Cerebellar nuclear complex (tissue), 1 donor: ENCODE measurements at places on chromosomes 11 and 22.

- no peak for DNase-seq
Observed at GRCh38 chr11:41872870-41873269, 413.4 kb upstream of the LRRC4C start.

DNA sequence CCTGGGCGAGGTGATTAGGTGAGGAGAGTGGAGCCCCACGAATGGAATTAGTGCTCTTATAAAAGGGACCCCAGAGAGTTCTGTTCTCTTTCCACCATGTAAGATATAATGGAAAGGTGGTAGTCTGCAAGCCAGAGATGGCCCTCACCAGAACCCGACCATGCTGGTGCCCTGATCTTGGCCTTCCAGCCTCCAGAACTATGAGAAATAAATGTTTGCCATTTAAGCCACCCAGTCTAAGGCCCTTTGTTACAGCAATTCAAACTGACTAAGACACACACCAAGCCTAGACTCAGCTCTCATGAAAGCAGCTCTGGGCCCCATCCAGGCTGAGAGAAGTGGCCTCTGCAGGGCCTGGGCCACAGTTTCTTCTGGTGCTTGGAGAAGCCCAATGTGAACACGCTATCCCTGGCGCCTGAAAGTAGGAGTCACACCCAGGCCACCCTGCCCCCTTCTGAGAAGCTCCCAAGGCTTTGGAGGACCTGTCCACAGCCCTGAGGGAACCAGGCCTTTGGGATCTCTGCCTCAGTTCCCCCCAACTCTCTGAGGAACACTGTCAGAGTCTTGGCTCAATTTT, 35.3 kb upstream of the LYVE1 start:
- no peak for DNase-seq

- no peak for DNase-seq
Observed at GRCh38 chr11:120337355-120338106, 1.3 kb downstream of the ARHGEF12 start.

GRCh38 chr11:75371949-75372876, 20.8 kb upstream of the ARRB1 start:
- DNase-seq = no peak

- no peak for DNase-seq
Observed at GRCh38 chr22:46433318-46433717, 97.8 kb downstream of the TRMU start.

DNA sequence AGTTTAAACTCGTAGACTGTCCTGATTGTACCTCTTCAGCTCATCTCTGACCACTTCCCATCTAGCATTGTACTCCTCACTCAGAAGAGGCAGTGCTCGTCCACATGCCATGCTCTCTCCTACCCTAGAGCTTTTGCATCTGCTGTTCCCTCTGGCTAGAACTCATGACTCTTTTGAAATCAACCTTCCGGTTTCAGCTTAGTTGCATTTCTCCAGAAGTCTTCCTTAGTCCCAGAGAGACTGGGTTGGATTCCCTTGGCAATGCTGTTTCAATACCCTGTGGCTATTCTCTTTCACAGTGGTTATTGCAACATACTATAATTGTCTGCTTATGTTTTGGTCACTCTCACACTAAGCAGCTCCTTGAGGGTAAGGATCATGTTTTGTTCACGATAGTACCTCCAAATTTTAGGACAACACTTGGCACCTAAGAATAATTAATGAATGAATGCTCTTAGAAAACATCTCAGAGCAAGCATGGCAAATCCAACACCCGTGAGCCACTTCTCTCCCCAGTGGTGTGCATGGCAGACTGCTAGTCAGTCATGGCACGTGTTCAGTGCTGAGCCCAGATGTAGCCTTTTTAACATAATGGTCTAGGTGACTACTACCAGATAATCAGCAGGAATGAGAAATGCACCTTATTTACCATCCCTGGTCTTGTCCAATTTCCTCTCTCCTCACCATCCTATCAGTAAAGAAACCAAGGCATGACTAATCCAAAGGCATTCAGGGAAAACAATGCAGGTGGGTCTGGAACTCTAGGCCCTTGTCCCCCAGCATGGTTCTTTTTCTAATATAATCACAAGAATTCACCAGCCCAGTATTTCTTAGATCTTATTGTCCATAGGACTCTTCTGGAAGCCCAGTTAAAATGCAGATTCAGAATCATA, 14.5 kb downstream of the SEPTIN3 start:
- no peak for DNase-seq

DNA sequence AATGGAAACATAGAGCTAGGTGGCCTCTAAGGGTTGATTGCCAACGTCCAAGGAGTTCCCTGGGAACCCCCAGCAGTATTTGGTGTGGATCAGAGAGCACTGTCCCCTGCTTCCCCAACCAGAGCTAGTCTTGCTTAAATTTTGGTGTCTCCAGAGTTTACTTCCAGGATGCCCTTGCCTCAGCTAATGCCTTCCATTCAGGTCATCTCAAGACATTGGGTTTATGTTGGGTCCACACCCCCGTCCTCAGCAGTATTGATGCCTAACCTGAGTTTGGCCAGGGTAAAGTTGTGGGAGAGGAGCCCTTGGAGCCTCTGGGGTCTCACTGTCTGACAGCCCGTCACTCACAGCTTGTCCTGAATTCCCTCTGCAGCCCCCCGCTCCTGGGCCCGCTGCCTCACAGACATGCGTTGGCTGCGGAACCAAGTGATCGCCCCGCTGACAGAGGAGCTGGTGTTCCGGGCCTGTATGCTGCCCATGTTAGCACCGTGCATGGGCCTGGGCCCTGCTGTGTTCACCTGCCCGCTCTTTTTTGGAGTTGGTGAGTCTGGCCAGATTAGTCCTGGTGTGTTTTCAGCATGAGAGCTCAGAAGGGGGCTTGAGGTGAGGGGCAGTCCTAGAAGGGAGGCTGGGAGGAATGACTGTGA, 1.4 kb downstream of the RCE1 start:
- no peak for DNase-seq

DNA sequence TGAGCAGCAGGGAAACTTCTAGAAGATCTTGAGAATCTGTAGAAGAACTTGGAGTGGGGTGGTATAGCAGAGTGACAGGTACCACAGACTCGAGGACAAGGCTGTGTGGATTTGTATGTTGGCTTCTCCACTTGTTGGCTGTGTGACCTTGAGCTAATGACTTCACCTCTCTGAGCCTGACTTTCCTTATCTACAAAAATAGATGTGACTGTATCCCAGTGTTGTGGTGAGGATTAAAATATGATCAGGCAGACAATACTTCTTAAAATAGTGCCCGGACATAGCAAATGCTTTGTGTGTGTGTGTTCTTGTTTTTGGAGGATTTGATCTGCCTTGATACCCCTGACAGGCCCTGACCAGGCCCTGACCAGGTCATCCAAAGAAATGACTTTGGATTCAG, 40.8 kb downstream of the MYO18B start:
- DNase-seq = no peak

GRCh38 chr11:42473106-42473505, 838.7 kb upstream of the API5 start:
- no peak for DNase-seq

DNA sequence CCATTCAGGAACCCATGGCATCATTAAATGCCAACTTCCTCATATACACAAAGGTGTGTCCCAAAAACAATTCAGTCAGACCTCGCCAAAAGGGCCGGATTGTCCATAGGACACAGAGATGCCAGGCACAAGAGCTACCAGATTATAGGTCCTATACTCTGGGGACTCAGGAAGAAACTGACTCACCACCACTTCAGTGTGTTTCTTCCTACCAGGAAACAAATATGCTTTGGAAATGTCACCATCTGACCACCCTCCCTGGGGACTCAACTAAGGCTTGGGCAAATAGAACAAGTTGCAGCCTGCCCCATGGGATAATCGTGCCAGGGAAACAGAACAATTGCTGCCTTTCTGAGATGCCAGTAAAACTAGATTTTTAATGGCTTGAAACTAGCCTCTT, 11.7 kb downstream of the POU2AF3 start:
- DNase-seq = no peak

- no peak for DNase-seq
Observed at GRCh38 chr22:50705851-50706351, 32.1 kb upstream of the ACR start.

DNA sequence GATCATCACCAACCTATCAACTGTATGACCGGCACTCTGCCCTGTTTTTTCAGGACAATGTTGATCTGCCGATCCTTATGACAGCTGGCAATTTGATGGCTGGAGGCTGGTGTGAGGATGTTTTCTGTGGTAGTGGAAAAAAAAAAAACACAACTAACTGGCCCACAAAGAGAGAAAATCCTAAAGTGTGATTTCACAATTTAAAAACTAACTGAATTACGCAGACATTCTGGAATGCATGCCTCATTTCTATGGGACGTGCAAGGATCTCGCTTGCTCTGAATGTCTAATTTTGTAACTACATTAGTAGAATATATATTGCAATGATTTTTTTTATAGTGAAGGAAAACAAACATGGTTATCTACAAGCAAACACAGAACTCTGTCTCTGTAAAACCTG, 590.5 kb downstream of the ETS1 start:
- no peak for DNase-seq

DNA sequence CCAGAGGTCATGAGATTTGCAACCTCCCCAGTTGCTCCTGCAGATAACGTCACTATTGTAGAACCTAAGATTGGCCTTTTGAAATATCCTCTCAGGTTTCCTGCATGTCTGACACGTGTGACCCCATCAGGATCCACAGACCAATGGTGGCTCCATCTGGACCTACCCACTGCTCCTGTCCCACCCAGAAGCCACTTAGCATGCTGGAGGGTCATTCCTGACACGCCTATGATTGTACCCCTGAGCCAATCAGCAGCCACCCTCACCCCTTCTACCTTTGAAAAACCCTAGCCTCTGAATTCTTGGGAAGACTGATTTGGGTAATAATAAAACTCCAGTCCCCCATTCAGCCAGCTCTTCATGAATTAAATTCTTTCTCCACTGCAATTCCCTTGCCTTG, 20.1 kb upstream of the NARS2 start:
- DNase-seq = no peak

GRCh38 chr22:46072110-46072881, 78.0 kb upstream of the PPARA start:
- DNase-seq = no peak

- DNase-seq = no peak
Observed at GRCh38 chr11:88596786-88597185, 259.2 kb upstream of the CTSC start.

- no peak for DNase-seq
Observed at GRCh38 chr11:30171661-30172060, 59.2 kb upstream of the FSHB start.

DNA sequence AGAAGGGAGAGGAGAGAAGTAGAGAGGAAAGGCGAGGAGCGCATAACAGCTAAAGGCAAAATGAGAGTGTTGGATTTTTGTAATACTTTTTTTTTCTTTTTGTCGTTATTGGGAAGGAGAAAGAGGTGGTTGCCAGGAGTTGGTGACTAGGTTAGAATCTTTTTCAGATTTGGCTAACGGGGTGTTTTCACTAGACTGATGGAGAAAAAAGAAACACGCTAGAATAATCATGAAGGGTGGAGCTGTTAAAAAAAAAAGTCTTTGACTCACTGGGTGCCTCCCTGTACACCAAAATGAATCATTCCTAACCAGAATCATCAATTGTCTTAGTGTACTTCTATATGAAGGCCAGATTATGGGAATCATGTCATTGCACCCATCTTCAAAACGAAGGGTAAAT, 12.7 kb downstream of the BLID start:
- DNase-seq = no peak

- no peak for DNase-seq
Observed at GRCh38 chr11:87417951-87418350, 380.2 kb downstream of the TMEM135 start.

DNA sequence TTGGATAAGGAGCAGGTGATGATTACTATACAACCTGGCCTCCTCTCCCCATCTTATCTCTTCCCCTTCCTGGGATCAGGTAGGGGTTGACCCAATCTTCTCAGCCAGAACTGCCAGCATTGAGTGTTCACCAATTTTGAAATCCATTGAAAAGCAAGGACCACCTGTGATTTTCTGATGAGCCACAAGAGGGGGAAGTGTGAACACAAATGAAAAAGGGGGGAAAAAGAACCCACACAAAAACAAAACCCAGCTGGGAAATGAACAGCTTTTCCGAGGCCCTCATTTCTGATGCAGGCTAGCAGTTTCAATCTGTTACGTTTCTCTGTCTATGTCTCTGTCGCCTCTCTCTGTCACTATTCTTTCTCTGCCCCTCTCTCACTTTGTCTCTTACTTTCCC, 161.9 kb downstream of the INSC start:
- DNase-seq = no peak

DNA sequence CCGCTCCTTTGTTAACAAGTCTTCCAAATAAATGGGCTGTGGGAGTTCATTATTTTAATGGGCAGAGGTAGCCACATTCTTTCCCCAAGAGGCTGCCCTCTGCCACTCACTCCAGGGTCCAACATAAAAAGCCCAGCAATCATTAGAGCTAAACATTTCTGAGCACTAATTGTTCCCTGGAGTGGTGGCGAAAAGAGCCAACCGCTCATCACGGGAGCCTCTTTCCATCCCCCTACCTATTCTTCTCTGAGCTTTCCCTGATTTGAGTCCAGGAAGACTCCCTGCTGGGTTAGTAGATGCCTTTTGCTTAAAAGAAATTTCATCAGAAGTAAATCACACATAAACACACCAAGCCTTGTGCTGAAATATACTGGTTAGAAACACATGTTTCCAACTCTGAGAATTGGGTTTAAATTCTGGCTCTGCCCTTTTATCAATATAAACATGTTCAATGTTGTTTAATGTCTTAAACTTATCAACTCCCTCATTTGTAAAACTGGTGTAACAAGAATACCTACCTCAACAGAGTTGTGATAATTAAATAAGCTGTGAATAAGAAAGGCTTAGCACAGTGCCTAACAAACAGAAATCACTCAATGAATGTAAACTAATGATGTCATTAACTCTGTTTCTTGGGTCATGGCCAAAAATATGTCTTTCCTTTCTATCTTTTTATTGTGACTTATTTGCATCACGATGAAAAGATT, at the start of gene OR5A2:
Gene OR5A2 (minus strand): TSS at position 53 of the 707 bp plus-strand sequence. CDS start 3,460 bp downstream, outside the sequence.
- DNase-seq = no peak

DNA sequence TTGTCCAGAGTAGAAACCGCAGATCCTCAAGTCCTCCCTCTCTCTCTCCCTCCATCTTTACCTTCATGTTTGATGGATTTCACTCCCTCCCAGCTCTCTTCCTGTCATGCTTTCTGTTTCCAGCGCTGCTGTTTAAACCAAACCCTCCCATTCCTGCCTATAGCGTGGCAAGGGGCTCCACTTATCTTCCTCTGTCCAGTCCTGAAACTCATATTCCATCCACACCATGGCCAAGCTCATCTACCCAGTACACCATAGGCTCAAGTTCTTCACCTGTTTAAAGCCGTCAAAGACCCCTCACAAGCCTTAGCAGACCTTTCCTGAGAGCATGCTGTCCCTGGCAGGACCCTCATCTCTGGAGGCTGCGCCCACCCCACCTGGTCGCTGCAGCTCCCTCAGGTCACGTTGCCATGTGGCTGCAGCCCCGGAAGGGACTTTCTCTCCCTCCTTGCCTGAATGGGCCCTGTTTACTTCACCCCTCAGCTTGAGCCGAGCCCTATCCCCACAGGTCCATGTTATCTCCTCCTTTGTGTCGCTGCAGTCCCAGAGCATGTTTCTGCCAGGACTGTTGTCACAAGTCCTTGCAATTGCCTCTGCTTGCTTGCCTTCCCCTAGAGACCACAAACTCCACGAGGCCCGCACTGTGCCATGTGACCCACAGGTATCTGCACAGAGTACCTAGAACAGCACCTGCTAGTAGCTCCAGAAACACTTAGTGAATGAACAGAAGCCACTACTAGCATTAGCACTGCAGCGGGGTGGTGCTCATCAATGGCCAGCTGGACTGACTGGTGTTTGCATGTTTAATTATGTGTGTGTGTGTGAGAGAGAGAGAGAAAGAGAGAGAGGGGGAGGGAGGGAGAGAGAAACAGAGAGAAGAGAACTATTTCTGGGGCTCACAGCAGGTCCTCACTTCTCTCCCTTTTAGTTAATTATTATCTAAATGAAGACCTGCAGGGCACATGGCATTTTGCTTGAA, 149.4 kb upstream of the SNX19 start:
- DNase-seq = no peak
